ENCODE measurements at places on chromosomes 12 and 14.
A peak's percentile ranks its signal among the peaks of the same experiment; 100 is the strongest.

GRCh38 chr12:124510301-124510970 lies 57.0 kb downstream of the NCOR2 start:
- peak; percentile 78 for DNase-seq

GRCh38 chr12:91877022-91877421 lies 268.6 kb downstream of the BTG1 start:
- peak; percentile 67 for DNase-seq

GRCh38 chr12:109710747-109711595 lies 2.7 kb upstream of the FAM222A start:
- DNase-seq, result no peak

- no peak for DNase-seq
Observed at GRCh38 chr12:122187466-122187865, 4.5 kb downstream of the LRRC43 start.

DNA sequence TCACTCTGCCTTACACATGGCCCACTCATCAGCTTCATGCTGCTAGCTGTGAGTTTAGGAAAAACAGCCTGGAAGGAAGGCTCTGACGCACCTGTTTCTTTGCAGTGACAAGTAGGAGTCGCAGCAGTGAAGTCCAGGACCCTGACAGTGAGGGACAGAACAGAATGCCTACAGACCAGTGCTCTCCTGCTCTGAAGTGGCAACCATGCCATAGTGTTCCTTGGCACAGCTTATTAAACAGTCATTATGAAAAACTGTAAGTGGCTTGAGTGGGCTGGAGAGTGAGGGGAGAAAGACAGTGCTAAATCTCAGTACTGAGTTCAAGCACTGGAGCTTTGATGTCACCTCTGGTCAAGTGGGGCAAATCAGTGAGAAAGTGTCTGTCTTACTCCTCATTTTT lies 61.7 kb downstream of the MYRFL start:
- no peak for DNase-seq

GRCh38 chr12:125776212-125776611 lies 711.0 kb downstream of the AACS start:
- DNase-seq, result no peak

DNA sequence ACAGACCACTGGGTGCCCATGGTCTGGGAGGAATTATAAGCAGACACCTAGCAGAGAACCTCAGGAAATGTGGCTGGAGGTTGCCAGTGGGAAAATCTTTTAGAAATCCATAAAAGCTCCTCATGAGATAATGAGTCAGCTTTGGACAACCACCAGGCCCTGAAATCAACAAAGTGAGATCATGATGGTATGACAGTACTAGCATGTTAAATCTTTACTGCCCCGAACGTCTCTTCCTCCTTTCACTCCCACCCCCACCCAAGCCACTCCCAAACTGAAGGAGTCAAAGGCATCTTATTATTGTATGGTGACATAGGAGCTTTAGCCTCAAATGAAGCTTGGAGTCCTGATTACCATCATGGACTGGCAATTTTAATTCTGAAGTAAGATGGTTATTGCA lies 240.0 kb downstream of the DIO2 start:
- no peak for DNase-seq

- DNase-seq, result no peak
Observed at GRCh38 chr12:82619644-82620043, 67.1 kb upstream of the TMTC2 start.

GRCh38 chr14:84792722-84793410 lies 737.1 kb upstream of the FLRT2 start:
- DNase-seq, result no peak

DNA sequence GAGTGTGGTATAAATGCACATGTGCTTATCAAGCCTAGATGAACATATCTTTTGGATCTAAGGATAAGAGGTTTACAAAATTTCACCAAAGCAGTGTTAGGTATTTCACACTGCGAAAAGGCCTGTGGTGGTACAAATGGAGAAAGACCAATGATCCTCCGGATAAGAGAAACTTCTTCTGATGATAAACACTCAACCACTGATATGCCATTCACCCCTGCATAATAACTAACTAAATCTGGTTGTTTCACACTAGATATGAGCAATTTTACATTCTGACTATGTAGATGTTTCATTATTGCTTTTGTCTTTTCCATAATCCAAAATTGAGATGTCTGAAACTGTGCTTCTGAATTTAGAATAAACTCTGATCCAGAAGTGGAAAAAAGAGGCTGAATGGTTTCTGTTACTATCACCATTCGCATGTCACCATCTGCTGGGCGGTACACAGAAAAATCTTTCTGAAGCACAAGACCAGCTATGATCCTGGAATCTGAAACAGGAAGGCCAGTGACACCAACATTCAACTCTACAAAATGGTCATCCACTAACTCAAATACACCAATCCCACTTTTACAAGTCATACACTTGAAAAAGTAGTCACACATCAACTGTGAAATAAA lies 1.3 kb downstream of the BBS10 start:
- peak; percentile 94 for DNase-seq

- no peak for DNase-seq
Observed at GRCh38 chr14:90103808-90104207, 42.0 kb downstream of the KCNK13 start.

DNA sequence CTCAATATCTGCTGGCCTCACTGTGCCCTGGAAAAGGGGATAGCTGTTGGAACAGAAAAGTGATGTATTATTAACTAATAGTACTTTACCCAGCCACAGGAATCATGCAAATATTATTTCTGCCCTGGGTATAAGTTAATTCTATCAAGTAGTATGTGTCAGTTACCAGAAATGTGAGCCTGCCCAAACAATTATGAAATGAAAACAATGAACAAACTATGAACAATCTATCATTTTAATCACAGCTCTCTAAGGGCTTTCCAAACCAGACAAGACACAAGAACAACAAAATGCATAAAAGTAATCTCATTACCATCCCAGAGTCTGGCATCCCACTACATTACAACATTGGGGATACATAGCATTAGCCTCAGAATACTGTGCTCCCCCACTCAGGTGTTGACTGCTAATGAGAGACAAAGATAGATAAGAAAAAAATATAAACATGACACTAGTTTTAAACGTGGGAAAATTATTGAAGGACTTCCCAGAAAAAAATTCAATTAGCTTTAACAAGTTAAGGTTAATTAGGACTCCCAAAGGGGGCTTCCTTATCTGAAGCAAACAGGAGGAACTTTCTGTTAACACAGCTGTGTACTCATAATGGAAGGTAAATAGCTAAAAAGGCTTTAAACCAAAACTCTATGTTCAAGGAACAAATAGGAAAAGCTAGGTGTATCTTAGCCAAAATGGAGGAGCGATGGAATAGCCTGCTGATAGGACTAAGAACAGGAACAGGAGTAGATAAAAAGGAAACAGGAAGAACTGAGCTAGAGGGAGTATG lies 3.3 kb downstream of the DCAF5 start:
- no peak for DNase-seq

- DNase-seq, result no peak
Observed at GRCh38 chr14:88323086-88323522, at the start of gene KCNK10. Gene KCNK10, minus strand, starts transcription at chr14:88323269. Its CDS starts 471 bp downstream, at chr14:88322798.

GRCh38 chr14:52650774-52651173 lies 44.6 kb downstream of the ERO1A start:
- DNase-seq, result no peak

DNA sequence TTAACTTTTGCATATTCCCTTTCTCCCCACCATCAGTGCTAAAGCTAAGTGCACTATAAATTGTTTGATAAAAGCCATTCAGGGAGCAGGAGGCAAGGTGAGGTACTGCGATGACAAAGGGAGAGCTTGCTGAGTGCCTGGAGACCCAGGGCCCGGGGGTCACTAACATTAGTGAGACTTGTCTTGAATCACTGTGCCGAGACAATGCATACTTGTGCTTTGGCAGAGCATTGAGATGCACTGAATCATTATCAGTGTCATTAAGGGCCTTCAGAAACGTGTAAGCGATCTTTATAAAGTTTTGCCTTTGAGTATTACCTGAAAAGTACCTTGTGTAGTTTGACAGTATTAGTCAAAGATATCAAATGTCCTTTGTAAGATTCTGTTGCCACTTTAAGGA lies 447.5 kb downstream of the PCNX1 start:
- no peak for DNase-seq

- DNase-seq, result no peak
Observed at GRCh38 chr12:127324681-127325080, 942.3 kb upstream of the TMEM132C start.

- no peak for DNase-seq
Observed at GRCh38 chr14:61379639-61380184, 58.3 kb downstream of the PRKCH start.

GRCh38 chr12:8629486-8630033 lies 16.9 kb upstream of the AICDA start:
- no peak for DNase-seq

DNA sequence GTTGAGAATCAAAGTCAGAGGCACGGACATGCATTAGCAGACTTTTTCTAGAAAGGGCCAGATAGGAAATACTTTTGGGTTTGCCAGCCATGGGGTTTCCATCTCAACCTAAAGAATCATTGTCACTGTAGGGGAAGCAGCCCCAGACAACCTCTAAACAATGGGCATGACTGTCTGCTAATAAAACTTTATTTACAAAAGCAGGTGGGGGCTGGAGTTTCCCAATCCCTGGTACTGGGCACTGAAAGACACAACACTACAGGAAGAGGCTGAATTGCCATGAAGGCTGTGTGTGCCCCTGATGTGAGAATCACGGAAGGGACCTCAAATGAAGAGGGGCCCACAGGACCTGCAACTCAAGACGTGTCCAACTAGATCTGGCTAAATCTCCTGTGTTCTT lies 62.0 kb upstream of the GPR68 start:
- no peak for DNase-seq

GRCh38 chr14:45766247-45766646 lies 513.2 kb upstream of the MIS18BP1 start:
- no peak for DNase-seq
